Activated naive CD4-positive, alpha-beta T cell treated with anti-CD3 and anti-CD28 coated beads, Interleukin-2, amount 50 U/mL, for 72 hours (primary cell): ENCODE measurements at places on chromosomes 16 and 17. TPM values are rescaled to one million over a fixed set of nuclear protein-coding genes. Genes with fewer than 3 reads are reported as not detected.

TBC1D3B gene
- total RNA-seq, result 4.3 TPM

MPRIP gene
- total RNA-seq, result 134 TPM

TBC1D3C gene
- total RNA-seq, result not detected

IFT20 gene
- 16.8 TPM for total RNA-seq

ASGR1 gene
- 3.9 TPM for total RNA-seq

TSPAN10 gene
- 0.56 TPM for total RNA-seq

DNAH9 gene
- total RNA-seq, result not detected

FNDC8 gene
- not detected for total RNA-seq

PDE6G gene
- 8.1 TPM for total RNA-seq

CD7 gene
- 646 TPM for total RNA-seq

ITGA2B gene
- total RNA-seq, result 3.2 TPM

CDH5 gene
- total RNA-seq, result not detected

TP53TG3F gene
- not detected for total RNA-seq

CEMP1 gene
- not detected for total RNA-seq
